ENCODE measurements at places on chromosomes 12 and 14.

DNA sequence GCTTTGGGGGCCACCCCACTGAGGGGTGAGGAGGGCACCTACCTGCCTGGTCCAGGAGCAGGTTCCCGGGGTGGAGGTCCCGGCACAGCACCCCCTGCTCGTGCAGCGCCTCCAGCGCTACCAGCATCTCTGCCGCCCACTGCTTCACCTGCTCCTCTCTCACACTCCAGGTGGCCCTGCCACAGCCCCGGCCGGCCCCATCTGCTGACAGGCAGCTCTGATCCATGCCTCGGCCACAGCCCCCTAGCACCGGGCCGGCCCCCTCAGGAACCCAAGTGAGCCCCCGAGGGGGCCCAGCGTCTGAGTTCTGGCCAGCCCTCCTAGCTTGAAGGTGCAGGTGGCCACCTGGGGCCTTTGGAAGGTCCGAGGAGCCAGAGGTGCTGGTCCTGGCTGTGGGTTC lies 13.6 kb downstream of the RPS6KL1 start:
- DNase-seq, result no peak

- no peak for DNase-seq
Measured at GRCh38 chr12:14962153-14962539, 745 bp upstream of the ARHGDIB start.

GRCh38 chr12:16272222-16272621 lies 5.3 kb downstream of the SLC15A5 start:
- no peak for DNase-seq

- no peak for DNase-seq
Measured at GRCh38 chr12:12115514-12115913, 44.8 kb downstream of the BCL2L14 start.

GRCh38 chr12:65720136-65721130 lies 103.8 kb upstream of the HMGA2 start:
- peak; percentile 45 for DNase-seq

- no peak for DNase-seq
Measured at GRCh38 chr14:98348505-98348904, 923.5 kb downstream of the BCL11B start.

- no peak for DNase-seq
Measured at GRCh38 chr12:91211866-91212265, 29.2 kb upstream of the DCN start.

DNA sequence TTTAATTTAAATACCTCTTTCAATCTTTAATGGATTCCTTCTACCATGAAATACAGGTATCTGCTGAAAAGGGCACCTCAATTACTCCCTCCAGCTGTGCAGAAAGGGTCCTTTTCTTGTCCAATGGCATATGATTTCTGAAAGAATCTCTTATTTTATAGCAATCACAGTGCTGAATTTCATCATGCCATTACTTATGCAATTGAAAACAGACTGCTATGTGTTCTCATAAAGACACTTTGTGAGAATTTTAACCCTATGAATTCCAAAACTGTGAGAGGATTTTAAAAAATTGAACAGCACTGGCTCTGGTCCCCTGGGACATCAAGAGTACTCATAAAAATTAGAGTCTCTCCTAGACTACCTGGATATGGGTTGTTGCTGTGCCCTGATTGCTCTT lies 45.9 kb upstream of the CNOT2 start:
- no peak for DNase-seq

DNA sequence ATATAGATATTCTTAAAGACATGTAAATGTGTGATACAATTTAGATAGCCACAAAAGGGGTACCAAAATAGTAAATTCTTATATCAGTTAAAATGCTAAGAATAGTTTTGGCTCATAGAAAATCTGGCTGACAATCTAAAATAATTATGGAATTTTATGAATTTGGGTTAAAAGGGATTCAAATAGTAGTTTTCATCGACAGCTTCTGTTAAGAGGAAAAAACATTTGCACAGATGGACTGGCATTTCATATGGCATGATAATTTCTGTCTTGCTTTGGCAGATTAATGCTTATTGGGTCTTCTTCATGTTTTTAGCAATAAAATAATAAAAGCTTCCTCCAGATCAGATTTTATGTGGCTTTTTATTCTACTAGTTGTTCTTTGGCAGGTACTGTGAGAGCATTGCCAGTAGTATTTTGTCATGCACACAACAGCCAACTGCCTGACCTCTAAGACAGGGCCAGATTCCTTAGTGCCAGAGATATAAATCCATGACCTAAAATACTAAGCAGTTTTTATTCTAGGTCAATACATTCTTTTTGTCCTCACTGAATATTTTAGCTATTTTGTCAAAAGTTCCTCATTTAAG lies 9.1 kb downstream of the ABCD2 start:
- DNase-seq, result no peak

- DNase-seq, result peak; percentile 53
Measured at GRCh38 chr14:99475179-99475578, 5.5 kb downstream of the SETD3 start.

DNA sequence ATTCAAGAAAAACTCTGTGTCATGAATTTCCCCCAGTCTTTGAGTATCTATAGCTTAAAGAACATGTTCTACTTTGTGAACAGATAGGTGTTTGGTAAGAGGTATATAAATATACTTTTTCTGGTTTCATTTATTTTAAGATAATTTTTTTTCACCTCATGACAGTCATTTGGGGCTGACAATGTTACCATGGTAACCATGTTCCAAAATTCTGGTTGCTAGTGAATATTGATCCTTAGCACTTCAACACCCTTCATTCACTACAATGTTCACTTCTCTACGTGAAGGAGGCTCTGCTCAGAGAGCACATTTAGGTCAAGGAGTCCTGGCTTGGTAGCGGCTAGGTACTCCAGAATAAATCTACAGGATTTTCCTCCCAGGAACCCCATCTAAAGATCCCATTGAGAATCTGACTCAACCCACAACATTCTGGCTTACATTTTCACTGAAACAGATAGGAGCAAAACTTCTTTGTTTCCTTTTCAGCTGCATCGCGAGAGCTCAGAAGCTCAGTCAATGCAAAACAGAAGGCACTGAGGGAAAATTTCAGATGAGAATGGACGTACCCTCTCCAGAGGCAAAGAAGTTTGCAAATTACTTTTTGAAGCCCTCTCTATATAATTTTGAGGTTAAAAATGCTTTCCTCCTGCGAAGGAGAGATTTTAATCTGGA lies 93.6 kb downstream of the ARF6 start:
- DNase-seq, result no peak

GRCh38 chr12:92073094-92073493 lies 72.6 kb downstream of the BTG1 start:
- DNase-seq, result no peak

- no peak for DNase-seq
Measured at GRCh38 chr12:131457028-131457310, 253.9 kb upstream of the SFSWAP start.

DNA sequence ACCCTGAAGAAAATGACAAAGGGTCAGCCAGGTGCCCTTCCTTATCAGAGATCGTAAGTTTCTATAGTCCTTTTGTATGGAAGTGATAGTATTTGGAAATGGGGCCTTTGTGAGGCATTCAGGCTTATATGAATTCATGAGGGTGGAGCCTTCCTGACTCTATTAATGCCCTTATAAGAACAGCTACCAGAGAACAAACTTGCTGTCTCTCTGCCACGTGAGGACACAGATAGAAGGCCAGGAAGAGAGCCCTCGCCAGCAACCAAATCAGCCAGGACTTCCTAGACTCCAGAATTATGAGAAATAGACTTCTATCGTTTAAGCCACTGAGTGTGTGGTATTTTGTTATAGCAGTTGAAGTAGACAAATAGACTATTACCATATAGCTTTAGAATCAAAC lies 36.7 kb downstream of the TRMT5 start:
- no peak for DNase-seq
